Kidney (tissue), 22 donors: ENCODE measurements at places on chromosomes 1 and 21. TPM values are rescaled to one million over a fixed set of nuclear protein-coding genes. Genes with fewer than 3 reads are reported as not detected.

- DNase-seq = peak; percentile 82
These were observed 12.6 kb upstream of the RCSD1 start for GRCh38 chr1:167617153-167618147.

GRCh38 chr21:35525443-35525842 lies 476.3 kb upstream of the RUNX1 start:
- DNase-seq = no peak

- no peak for DNase-seq
These were observed 62.3 kb upstream of the ETV3 start for GRCh38 chr1:157200451-157200850.

- DNase-seq = no peak
These were observed 106.7 kb downstream of the RNF220 start for GRCh38 chr1:44511769-44512168.

The LIN28A gene
- not detected for polyA plus RNA-seq

DNA sequence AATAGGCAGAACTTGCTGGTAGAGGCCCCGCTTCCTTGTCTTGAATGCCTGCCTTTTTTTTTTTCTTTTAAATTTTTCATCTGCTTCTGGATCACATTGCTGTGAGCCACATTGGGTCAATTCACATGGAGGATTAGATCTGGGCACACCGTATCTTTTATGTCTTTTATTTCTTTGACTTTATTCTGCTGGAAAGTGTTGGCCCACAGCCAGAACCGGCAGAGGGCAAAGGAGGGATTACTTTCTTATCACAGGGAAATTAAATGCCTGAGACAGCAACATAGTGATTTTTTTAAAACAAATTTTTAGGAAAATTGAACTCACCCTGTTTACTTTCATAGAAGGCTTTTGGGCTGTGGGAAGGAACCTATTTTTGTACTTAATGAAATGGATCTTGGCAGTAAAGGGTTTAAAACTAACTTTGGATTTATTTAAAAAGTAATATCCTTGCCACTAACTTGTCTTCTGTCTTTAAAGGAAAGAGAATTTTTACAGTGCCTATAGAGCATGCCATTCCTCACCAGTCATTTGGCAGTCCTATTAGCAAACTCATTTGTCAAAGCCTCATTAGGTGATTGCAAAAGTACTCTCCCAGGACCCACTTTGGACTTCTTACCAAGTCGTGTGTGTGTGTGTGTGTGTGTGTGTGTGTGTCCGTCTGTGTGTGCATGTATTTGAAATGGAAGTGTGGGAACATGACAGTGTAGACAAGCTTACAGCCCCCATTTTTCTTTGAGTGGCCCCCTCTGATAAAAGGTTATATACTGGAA lies 68.4 kb downstream of the ST6GALNAC3 start:
- DNase-seq = no peak

- DNase-seq = no peak
These were observed 109.0 kb downstream of the ZMYM4 start for GRCh38 chr1:35377555-35377954.

The BARHL2 gene
- polyA plus RNA-seq = not detected

- no peak for DNase-seq
These were observed 91.7 kb downstream of the TPR start for GRCh38 chr1:186283374-186283773.

The MASP2 gene
- not detected for polyA plus RNA-seq

The CD53 gene
- 10.7 TPM for polyA plus RNA-seq

The GLMN gene
- 6.4 TPM for polyA plus RNA-seq

The MYBPH gene
- polyA plus RNA-seq = 2.3 TPM

DNA sequence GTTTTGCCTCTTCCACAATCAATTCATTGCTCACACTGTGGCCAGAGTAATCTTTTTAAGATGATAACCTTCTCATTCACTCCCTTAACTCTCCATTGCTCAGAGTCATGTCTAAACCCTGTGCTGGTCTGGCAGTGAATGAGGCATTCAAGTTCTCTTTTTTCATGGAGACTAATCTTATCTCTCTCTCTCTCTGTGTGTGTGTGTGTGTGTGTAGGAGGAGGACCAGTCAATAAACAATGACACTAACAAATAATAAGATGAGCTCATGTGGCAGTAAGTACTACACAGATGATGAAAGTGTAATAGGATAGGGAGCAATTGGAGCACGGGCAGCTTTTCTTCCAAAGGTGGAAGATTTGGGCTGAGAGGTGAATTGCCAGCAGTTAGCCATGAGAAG lies 122.0 kb upstream of the B3GALT2 start:
- DNase-seq = peak; percentile 4

DNA sequence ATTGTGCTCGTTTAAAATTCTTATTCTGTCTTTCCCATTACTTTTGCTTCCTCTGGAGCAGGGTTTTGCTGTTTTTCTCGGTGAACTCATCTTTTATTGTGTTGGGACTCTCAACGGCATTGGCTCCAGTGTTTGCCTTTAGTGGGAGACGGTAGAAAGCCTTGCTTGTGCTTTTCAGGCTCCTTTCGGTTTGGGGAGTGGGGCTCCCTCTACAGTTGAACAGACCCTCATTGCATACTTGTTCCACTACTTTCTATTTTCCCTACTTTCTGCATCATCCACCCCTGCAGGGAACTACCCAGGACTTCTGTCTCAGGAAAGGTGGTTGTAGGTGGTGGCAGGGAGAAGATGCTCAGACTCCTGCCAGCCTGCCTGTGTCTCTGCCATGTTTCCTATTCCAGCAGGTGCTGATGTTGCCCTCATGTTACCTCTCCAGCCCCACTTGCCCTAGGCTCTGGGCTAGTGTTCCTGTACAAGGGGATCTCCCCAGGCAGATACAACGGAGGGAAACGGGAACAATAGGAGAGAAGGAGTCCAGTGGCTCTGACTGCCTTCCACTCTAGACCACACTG lies 68.5 kb upstream of the ZBTB18 start:
- DNase-seq = no peak

The FCMR gene
- 1.3 TPM for polyA plus RNA-seq

The WDR64 gene
- not detected for polyA plus RNA-seq

- peak; percentile 78 for DNase-seq
These were observed 59.0 kb downstream of the RUSC1 start for GRCh38 chr1:155379631-155380090.

The OXCT2 gene
- polyA plus RNA-seq = 0.32 TPM

GRCh38 chr1:65625528-65625927 lies 167.2 kb upstream of the PDE4B start:
- DNase-seq = peak; percentile 12

The VCAM1 gene
- polyA plus RNA-seq = 46.0 TPM

The ASAP3 gene
- polyA plus RNA-seq = 29.9 TPM

The CFHR3 gene
- polyA plus RNA-seq = not detected

- DNase-seq = no peak
These were observed 321.0 kb downstream of the PTBP2 start for GRCh38 chr1:97042551-97042950.

DNA sequence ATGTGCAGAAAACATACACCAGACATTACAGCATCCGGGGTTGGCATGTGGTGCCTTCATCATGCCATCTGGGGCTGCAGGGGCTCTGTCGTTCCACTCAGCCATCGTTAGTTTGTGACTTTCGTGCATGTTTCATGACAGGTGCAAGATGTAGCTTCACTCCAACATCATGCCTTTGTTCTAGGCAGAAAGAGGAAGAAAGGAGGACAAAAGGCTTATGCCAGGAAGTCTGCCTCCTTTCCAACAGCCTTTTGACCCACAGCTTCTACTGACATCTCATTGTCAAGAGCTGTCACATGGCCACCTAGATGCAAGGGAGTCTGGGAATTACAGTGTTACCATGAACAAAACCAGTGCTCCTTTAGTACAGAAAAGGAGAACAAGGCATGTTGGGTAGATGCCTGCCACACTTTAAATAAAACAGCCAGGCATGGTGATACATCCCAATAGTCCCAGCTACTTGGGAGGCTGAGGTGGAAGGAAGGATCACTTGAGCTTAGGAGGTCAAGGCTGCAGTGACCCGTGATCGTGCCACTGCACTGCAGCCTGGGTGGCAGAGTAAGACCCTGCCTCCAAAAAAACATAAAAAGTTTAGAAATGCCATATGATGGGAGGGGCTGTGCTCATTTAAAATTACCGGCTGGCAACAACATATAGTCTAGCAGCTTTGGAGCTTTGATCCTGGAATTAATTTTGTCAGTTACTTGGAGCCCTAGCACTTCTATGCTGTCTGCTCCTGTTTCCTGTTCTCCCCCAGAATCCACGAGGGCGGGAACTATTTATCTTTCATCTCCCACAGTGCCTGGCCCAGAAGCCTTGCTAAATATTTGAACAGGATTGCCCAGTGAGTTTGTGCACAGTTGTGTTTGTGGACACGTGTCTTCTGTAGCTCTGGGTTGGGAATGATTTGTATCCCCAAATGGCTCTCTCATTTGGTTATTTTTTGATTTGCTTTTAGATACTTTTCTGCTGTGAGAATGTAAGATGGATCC lies 7.4 kb downstream of the DOP1B start:
- DNase-seq = no peak

DNA sequence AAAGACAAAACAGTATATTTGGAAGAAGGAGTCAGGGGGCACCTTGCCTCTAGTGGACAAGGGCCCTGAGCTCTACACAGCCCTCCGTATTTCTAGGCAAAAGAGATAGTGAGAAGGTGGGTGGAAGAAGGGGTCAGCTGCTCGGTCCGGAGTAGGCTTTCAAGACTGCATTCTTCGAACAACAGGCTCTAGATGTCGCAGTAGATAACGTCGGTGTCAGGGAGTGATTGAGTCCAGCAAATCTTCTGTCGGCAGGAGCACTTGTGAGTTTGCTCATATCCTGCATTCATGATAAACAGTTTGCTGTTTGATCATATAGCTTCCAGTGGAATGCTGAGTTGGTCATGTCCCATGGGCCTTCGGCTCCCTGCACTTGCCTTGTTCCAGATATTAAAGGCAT lies 36.8 kb downstream of the DIPK1A start:
- no peak for DNase-seq

The TIMM17A gene
- polyA plus RNA-seq = 73.2 TPM

GRCh38 chr1:59705466-59706302 lies 109.1 kb upstream of the HOOK1 start:
- no peak for DNase-seq
